Kasumi-1 (cell line): ENCODE measurements at places on chromosomes 2 and 18.

- no peak for DNase-seq
Observed at GRCh38 chr2:238652053-238652770, 195.7 kb upstream of the TWIST2 start.

- DNase-seq: peak; percentile 59
Observed at GRCh38 chr2:190121971-190122370, 59.4 kb upstream of the MSTN start.

GRCh38 chr18:33729556-33729955 lies 151.5 kb downstream of the ASXL3 start:
- DNase-seq: no peak

- DNase-seq: no peak
Observed at GRCh38 chr2:65532937-65533336, 100.5 kb upstream of the SPRED2 start.

DNA sequence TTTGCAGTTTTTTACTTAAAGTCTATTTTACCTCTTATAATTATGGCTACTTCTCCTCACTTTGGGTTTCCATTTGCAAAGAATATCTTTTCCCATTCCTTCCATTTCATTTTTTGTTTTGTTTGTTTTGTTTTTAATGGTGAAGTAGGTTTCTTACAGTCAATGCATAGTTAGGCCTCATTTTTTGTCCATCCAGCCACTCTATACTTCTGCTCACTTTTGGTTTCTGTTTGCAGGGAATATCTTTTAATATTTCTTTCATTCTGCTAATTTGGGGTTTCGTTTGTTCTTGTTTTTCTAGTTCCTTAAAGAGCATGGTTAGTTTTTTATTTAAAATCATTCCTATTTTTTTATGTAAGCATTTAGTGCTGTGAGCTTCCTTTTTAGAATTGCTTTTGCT lies 339.4 kb downstream of the GRB14 start:
- no peak for DNase-seq

- DNase-seq: no peak
Observed at GRCh38 chr2:46336283-46336959, 39.2 kb downstream of the EPAS1 start.

- DNase-seq: no peak
Observed at GRCh38 chr2:168272225-168272624, 24.8 kb upstream of the STK39 start.

- no peak for DNase-seq
Observed at GRCh38 chr2:102704531-102704930, 57.3 kb upstream of the TMEM182 start.

DNA sequence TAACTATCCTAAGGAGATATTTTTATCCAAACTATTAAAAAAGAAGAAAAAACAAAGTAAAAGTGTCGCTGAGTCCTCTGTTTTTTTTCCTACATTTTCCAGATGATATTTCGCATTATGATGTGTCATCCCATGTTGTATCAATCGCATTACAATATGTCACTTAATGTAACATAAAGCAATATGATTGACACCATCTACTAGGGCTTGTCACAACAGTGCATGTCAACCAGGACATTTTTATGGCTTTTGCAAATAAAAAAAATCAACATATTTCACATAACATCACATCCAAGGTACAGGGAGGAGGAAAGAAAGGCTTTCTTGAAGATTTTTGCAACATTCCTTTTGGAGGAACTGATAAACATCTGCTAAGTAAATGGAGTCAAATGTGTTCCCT lies 308.9 kb downstream of the ETAA1 start:
- no peak for DNase-seq

- DNase-seq: no peak
Observed at GRCh38 chr2:134689315-134689714, 29.5 kb downstream of the TMEM163 start.

DNA sequence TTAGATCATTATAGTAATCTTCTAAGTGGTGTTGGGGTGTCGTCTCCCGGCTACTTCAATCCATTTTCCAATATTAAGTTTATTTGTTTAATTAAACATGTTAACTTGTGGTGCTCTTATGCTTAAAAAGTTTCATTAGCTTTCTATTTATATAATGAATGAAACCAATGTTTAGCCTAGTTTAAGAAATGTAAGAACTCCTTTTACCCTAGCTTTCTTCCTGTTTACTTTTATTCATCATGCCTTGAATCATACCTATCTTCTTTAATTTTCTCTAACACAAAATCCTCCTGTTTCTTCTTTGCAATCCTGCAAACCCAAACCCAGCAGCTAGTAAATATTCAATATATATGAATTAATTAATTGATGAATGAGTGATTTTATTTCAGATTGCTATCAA lies 1276.7 kb upstream of the PIK3C3 start:
- DNase-seq: no peak

- DNase-seq: peak; percentile 76
Observed at GRCh38 chr2:178796079-178796677, 11.0 kb downstream of the TTN start.

- DNase-seq: no peak
Observed at GRCh38 chr18:48359626-48360025, 49.6 kb downstream of the ZBTB7C start.

DNA sequence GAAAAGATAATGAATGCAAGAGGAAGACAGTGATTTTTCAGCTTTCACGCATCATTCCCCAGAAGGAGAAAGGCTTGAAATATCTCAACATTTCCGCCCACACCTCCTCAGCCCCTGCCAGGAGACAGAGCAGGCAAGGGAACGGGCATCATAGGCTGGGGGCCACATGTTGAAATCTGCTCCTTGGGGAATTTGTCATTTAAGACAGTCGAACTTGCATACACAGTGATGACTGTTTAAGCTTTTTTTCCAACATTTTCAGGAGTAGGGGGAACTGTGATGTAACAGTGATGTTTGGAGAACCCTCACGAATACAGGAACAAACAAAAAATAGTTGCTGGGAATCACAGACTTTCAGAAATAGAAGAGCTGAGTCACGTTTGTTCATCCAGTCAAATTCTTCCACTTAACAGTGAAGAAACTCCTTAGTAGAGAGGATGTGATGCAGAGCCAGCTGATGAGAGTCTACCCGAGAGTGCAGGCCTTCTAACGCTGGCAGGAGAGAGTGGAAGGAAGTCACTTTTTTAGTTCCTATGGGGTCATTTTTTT lies 266.8 kb downstream of the ALPK2 start:
- no peak for DNase-seq

- no peak for DNase-seq
Observed at GRCh38 chr2:195575016-195575415, 82.0 kb upstream of the SLC39A10 start.

DNA sequence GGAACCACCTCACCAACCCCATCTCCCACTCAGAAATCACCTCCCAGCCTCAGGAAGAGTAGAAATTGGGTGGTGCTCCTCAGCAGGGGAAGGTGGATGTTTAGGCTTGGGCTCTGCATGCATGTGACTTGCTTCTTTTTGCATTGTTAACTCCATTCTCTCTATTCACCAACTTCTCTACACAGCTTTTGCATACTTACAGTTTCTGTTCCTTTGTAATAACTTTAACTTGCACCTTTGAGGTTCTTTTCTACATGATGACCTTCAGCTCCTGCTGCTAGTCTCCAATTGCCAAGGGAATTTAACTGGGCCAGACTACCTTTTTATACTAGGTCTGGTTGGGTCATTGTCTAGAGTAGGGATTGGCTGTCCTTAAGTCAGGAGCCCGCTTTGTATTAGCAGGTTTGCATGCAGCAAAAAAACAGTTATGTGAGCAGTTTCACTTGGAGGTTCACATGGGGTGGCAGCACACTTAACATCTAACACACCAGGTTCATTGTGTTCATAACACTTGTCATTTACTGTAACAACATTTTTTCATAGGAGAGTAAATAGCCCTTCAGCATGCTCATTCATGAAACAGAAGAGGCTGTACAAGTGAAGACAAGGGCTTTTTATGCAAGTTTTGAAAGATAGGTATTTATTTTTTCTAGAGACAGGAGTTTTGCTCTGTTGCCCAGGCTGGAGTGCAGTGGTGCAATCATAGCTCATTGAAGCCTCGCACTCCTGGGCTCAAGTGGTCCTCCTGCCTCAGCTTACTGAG lies 12.0 kb downstream of the MRPL35 start:
- no peak for DNase-seq

DNA sequence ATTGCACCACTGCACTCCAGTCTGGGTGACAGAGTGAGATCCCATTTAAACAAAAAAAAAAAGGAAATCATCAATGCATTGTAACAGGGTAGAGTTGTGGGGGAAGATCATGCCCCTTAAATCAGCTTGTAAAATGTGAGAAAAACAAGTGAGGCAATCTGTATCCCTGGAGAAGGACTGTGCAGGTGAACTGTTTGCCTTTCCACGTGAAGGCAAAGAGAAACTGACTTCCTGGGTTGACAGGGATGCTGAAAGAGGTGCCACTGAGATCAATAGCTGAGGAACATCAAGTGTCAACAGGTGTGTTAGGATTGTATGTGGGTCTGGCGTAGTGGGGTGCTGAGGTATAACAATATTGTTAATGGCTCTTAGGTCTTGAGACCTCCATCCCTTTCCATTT lies 48.3 kb downstream of the CERS6 start:
- no peak for DNase-seq

DNA sequence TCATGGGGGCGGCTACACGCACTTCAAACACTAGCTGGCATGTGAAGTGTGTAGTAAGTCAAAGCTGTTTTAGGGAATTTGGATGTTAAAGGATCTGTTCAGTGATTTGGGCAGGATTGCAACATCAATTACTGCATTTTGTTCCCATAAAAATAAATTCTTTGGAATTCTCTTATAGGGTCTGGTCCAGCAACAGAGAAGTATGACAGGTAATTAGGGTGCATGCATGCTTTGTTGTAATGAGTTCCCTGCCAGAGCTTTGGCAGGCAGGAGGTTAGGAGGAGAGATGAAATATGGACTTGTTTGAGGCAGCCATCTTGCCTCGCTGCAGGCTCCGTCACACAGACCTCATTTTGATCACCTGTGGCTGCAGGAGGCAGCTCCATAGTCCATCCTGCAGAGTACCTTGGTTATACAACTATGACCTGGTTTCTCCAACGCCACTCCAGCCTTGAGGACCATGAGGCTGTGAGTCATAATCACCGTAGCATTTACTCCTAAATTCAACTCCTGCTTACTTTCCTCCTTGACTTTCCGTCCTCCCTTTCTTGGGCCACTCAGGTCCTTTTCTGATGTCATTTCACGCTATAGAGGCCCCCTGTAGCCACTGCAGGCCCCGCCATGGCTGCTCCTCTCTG lies 26.5 kb upstream of the EML4 start:
- no peak for DNase-seq

GRCh38 chr2:45741161-45741850 lies 89.8 kb downstream of the PRKCE start:
- DNase-seq: no peak

GRCh38 chr2:179746981-179747380 lies 114.4 kb downstream of the ZNF385B start:
- DNase-seq: no peak

DNA sequence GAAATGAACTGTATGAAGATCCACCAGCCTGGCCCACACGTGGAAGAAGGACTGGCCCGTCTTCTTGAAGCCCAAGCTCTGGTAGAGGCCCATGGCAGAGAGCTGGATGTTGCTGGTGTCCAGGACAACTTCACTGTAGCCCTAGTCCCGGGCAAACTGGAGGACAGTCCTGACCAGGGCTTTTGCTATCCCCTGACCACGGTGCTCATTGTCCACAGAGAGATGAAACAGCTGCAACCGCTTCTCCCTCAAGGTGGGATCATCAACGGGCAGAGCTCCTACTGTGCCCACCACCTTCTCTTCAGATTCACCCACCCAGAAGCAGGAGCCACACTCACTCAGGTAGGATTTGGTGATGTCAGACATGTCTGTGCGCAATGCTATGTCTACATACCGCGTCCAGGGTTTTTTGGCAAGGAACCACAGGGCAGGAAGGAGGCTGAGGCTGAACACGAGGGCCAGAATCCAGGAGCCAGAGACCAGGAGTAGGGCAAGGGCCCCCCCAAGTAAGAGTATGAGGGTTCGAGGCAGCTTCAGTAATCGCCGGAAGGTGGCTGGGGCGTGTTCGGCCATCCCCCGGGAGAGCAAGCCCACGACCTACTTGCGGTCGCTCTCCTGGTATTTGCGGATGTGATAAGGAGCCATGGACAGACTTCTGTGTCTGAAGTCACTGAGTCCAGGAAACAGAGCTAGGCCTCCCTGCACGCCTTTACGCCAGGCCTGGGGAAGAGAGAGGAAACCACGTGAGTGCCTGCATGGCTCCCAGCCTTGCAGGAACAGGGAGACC lies 36.3 kb downstream of the TPRKB start:
- no peak for DNase-seq

GRCh38 chr18:49041435-49042245 lies 90.9 kb upstream of the SMAD7 start:
- peak; percentile 56 for DNase-seq

GRCh38 chr2:12201369-12201768 lies 454.9 kb downstream of the LPIN1 start:
- DNase-seq: peak; percentile 52

DNA sequence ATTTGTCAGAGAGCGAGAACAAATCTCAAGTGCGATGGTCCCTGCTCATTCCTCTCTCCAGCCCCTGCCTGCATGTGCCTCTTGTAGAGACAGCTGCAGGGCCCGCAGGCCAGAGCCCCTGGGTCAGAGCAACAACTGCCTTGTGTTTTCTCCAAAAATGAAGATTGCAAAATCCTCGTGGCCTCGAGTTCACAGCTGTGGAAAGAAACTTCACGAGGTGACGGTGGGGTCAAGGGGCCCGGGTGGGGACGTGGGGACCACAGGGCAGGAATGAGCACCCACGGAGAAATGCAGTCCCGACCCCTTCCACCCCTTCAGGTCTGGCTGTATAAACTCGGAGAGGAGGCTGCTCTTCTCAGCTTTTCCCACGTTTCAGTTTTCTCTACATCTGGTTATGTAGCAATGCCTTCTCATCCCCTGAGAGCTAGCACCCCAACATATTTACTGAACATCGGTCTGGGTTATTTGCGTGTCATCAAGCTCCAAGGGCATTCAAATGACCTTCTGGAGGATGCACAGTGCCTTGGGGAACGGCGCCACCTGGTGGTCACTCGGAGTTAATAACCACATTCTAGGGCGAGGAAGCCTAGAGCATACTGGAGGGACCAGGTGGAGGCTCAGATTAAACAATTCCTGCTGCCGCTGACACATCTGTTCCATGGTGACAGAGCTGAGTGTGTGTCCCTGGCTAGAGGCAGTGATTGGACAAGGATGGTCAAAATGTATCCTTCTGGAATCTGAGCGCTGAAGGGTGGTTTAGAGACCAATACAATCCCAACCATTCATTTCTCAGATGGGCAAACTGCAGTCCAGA lies 91.4 kb upstream of the CYRIA start:
- peak; percentile 67 for DNase-seq

DNA sequence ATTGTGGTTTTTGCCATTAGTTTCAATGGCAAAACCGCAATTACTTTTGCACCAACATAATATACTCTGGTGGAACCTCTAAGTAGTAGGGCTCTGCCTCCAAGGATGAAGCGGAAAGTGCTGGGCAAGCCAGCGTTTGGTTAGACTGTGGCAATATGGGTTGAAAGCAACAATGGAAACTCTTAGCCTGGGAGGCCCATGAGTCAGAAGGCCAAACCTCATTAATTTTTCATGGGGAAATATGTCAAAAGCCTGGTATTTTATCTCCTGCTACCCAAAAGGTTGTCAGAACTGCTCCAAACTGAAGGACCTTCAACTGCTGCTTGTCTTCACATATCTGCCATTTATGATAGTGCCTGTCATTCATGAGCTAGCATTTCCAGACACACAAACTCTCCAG lies 179.1 kb upstream of the CYP26B1 start:
- no peak for DNase-seq

- no peak for DNase-seq
Observed at GRCh38 chr2:106156305-106157296, 37.5 kb downstream of the UXS1 start.
